ENCODE measurements at places on chromosomes 11 and 22.

- no peak for DNase-seq
Observed at GRCh38 chr22:49659281-49659923, 168.3 kb downstream of the BRD1 start.

GRCh38 chr22:32802237-32802765 is 796 bp downstream of the TIMP3 start:
- no peak for DNase-seq

DNA sequence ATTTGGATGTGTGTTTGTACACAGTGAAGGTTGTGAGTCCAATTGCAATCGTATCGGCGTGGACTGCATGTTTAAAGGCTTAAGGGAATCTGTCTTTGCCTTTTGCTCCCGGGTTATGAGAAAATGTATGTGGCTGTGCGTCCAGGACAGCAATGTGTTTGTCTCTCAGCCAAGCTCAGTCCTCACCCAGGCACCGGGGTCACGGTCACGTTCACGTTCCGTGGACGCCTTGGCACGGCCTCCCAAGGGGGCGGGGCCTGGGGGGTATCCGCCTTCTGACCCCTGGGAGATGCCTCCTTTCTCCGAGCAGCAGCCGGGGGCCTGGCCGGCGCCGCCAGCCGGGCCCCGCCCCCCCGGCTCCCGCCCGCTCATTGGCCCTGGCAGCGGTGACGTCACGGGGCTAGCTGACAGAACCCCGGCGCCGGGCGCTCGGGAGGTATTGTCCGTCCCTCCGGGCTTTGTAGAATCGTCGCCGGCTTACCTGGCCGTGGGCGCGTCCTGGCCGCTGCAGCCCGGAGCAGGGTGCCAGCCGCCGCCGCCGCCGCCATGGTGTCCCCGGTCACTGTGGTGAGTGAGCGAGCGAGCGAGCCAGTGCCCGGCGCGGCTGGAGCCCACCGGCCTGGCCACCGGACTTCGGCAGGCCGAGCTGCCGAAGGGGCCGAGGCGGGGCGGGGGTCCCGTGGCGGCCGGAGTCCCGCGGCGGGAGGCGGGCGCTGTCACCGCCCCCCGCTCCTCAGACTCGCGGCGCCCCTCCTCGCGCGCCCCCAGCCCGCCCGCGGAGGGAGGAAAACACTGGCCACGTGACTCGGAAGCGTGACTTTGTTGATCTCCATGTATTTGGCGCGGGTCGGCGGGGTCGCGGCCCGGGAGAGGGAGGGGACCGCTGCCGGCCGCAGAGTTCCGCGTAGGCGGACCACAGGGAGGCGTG is at the start of gene TMEM86A:
TSS of gene TMEM86A (plus strand) at position 439 of the 928 bp plus-strand sequence. CDS start at position 547, 108 bp downstream.
- peak; percentile 86 for DNase-seq

GRCh38 chr22:45335021-45335818 is 25.5 kb downstream of the FAM118A start:
- DNase-seq: no peak

GRCh38 chr22:21933910-21934309 is 18.7 kb downstream of the PPM1F start:
- DNase-seq: no peak

DNA sequence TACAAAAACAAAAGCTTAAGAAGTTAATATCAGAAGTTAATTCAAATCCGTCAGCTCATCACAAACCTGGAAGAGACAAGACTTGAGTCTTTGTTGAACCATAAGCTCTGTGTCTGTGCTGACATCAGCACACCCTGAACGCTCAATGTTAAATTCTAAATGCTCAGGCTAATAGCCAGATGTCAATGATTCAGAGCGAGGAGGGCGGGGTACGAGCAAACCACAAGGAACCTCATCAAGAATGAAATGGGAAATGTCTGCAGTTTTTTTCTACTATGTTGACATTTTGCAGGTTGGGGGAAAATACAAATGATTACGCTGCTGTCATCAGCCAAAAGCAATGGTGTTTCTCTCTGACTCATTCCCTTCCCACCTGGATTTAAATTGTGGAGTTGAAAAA is 1057.2 kb downstream of the NTM start:
- DNase-seq: no peak

- DNase-seq: no peak
Observed at GRCh38 chr11:128901653-128902514, 10.7 kb downstream of the KCNJ5 start.

- DNase-seq: no peak
Observed at GRCh38 chr11:18772211-18772610, 19.4 kb downstream of the PTPN5 start.

DNA sequence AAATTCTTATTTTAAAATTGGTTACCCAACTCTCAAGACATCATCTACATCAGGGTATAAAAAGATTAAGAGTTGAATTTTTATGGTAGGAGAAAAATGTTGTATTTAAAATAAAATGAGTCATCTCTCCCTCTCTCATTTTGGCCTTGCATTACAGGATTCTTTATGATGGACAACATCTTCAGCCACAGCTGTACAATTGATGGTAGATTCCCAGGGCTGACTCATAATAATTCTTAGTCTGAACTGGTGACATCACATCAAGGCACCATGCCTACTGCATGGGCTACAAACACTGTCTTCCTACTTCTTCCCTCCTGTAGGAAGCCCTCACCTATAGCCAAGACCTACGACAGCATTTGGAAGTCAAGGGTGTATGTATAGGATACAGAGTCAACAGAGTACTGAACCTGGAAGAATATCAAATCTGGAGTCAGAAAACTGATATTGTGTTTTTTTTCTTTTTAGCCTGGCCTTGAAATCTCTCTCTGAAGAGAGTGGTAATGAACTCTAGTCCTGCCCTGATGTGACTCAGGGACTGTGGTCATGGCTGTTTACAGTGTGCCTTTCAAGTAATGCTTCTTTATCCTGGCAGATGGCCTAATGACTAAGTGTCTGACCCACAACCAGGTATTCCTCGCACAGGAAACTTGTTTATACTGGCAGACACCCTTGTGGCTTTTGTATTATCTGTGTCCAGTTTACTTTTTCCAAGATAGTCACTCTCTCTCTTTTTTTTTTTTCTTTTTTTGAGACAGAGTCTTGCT is 32.5 kb downstream of the MRGPRX2 start:
- no peak for DNase-seq

GRCh38 chr22:20020533-20021195 is at the start of gene TANGO2:
TSS of gene TANGO2 (plus strand) at chr22:20021110. CDS start at chr22:20036799, 15,689 bp downstream.
- DNase-seq: peak; percentile 91

- DNase-seq: no peak
Observed at GRCh38 chr22:27127911-27128310, 470.5 kb downstream of the MIAT start.

- no peak for DNase-seq
Observed at GRCh38 chr11:93988455-93988854, 32.7 kb upstream of the HEPHL1 start.

DNA sequence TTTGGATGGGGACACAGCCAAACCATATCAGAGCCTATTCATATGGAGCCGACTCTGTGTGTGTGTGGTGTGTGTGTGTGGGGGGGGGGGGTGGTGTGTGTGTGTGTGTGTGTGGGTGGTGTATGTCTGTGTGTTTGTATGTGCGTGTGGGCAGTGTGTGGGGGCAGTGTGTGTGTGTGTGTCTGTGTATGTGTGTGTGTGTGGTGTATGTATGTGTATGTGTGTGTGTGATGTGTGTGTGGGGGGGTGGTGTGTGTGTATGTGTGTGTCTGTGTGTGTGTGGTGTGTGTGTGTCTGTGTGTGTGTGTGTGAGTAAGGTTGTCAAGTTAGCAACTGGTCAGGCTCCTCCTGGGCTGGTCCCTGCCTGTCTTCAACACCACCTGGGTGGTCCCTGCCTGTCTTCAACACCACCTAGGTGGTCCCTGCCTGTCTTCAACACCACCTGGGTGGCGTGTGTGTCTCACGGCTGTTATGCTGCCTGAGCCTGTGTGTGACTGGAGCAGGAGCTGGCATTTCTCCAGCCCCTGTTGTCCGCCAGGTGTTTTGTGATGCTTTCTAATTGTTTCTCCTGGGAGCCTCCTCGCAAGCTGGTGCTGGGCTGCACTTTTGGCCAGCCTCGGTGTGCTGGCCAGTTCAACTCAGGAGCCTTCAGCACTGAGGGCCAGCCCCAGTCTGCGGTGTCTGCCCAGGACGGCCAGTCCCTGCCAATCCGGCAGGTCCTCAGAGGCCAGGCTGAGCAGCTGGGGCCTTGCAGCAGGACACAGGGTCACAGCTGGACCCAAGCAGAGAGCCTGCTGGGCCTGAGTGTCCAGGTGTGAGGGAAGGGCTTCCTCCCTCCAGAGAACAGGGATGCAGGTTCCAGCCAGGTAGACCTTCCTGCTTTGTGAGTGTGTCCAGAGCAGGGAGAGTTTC is 21.5 kb upstream of the PVALB start:
- DNase-seq: no peak

DNA sequence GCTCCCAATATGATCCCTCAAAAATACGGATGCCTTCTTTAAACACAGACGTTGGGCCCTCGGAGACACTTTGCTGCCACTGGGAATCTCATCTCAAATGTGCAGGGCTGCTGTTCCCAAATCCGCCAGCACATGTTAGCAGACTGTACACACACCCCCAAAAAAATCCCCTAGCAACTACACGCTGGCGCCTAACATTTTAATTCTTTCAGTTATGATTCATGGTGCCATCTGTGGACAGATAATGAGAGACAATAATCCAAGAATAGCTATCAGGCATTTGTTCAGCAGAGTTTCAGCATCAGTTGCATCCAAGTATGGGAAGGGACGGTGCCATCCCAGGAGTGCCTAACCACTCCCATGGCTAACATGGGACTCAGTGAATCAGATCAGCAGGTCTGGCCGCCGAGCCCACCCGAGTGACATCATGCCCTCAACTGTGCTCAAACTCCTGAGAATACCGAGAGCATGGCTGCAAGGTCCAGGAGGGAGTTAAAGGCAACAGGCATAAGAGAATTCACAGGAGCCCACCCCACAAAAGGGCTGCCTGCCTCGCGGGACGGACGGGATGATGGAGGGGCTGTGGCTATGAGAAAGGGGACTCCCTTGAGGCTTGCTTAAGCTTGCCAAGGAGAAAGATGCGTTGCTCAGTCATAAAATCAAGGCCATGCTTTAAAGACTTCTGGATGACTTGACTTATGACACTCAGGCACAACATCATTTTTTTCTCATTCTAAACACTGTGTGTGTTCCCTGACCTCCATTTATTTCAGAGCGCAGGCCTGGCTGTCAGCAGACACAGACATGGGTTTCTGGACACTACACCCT is 337.0 kb downstream of the SHANK2 start:
- no peak for DNase-seq

DNA sequence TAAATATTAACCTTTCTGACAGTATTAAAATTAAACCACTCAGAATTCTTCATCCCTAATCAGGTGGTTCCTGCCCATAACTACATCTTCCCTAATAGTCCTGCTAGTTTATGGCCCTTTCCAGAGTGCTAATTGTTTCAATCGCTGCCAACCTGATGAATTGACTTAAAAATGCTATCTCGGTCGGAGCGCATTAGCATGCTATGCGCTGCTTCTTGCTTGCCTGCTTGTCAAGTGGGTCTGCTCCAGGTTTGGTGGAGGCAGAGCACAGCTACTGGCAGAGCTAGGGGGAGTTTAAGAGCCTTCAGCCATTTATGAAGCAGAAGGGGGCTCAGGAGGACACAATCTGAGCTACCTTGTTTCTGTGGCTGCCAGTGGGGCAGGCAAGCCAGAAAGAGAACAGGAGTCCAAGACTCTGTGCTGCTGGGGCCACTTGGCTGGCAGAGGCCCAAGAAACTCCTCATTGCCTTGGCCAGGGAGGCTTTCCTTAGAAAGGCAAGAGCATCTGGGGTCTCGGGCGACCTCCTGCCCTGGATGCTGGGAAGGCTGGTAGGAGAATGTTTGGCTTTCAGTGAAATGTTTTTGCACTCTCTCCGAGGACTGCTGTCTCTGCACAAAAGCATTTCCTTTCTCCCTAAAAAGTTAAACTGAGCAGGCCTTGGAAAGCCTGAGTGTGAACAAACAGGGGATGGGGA is 62.1 kb upstream of the PHOX2A start:
- no peak for DNase-seq

DNA sequence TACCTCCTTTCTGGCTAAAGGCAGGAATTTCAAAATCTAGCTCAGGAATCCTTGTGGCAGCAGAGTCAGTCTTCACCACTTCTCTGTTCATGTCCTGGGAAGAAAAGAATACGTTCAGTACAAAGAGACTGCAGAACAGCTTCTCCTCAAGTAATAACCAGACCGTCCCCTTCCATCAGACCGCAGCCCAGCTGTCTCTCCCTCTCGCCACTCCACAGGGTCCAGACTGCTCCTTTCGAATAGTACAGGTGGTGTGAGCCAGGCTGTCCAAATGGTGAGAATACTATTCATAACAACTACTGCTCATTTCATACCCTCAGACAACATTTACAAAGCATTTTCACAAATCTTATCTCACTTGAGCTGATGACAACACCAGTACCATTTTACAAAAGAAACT is 857 bp downstream of the ZPR1 start:
- no peak for DNase-seq

DNA sequence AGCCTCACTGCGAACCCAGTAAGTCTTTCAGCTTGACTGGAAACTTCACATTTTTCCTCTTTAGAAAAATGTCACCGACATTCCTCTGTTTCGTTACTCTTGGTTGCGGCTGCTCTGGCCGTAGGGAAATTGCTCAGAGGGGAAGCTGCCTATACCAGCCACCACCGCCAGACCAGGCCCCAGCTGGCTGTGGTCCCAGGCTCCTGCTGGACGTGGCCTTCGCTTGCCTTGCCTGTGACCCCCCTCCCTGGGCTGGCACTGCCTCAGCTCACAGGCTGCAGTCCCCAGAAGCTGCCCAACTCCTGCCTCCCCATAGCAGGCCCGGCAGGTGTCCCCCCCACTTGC is 197.8 kb downstream of the MN1 start:
- DNase-seq: no peak

- DNase-seq: no peak
Observed at GRCh38 chr11:122523846-122524805, 131.4 kb upstream of the UBASH3B start.

- no peak for DNase-seq
Observed at GRCh38 chr22:33747029-33747428, 173.2 kb downstream of the LARGE1 start.

DNA sequence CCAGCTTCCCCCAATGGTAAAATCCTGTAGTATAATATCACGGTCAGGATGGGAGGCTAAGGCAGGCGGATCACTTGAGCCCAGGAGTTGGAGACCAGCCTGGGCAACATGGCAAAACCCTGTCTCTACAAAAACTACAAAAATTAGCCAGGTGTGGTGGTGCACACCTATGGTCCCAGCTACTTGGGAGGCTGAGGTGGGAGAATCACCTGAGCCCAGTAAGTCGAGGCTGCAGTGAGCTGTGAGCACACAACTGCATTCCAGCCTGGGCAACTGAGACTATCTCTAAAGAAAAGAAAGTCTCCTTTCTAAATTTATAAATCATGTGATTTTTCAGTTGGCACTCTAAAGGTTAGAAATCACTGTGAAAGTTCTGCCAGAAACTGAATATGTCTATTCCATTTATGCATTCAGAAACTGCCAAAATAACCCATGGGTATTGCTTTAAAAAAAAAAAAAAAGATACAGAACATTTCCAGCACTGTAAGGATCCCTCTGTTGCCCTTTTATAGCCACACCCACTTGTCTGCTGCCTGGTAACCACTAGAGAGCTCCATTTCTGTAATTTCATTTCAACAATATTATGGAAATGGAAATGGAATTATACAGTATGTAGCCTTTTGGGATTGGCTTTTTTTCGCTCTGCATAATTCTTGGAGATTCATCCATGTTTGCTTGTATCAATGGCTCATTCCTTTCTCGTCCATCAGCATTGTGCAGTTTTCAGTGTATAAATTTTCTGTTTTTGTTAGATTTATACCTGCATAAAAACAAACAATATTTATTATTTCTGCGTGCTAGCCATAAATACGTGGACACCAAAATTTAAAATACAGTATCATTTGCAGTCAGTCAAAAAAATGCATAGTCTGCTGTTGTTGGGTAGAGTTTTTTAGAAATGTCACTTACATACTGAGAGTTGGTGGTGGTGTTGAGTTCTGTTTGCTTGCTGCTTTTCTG is 9.4 kb downstream of the CDC45 start:
- DNase-seq: no peak

Measured in activated T-cell treated with anti-CD3 and anti-CD28 coated beads for 24 hours (primary cell).